CD4-positive, alpha-beta T cell treated with Interleukin-15 for 4 hours (primary cell): ENCODE measurements at places on chromosomes 5 and 9.

DNA sequence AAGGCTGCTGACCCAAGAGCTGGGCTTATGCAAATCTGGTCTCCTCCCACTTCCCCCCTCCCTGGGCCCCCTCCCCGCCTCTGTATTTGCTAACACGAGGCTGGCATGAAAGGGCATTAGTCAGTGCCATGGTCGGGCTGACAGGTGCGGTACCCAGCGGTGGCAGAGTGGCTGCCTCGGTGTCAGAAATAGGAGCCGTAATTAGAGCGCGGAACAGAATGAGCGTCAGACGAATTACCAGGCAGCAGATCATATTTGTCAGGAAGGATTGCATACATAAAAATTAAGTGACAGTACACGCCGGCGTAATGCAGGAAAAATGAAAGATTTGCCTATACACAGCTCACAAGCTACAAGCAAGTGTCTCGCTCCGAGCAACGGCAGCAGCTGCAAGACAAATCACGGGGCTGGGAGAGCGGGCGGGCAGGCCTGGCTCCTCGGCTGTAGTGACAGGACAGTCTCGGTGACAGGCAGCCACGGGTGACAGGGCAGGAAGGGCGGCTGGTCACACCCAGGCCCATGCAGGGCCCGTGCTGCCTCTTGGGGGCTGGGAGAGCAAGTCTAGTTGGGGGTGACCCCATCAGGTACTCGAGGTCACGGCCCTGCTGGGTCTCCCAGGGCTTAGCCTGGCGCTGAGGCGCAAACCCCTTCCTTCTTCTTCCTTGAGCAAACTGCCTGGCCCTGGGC is 72.4 kb downstream of the NEK6 start:
- no peak for DNase-seq

GRCh38 chr9:35526087-35526801 is 36.3 kb downstream of the RUSC2 start:
- no peak for DNase-seq

DNA sequence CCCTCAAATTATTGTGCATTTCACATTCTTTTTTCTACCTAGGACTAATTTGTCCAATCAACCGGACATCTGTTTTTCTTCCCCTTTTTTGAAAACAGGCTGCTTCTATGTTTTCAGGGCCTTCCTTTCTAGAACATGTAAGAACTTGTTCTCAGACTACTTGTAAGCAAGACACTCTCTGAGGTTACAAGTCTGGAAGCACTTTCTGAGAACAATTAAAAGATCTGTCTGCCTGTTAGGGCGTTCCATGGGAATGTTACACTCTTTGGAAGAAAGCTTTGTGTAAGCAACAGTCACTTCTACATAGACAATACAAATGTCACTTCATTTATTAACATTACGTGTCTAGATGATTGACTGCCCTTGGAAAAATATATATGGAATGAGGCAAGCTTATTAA is 50.9 kb upstream of the HSPB3 start:
- no peak for DNase-seq

DNA sequence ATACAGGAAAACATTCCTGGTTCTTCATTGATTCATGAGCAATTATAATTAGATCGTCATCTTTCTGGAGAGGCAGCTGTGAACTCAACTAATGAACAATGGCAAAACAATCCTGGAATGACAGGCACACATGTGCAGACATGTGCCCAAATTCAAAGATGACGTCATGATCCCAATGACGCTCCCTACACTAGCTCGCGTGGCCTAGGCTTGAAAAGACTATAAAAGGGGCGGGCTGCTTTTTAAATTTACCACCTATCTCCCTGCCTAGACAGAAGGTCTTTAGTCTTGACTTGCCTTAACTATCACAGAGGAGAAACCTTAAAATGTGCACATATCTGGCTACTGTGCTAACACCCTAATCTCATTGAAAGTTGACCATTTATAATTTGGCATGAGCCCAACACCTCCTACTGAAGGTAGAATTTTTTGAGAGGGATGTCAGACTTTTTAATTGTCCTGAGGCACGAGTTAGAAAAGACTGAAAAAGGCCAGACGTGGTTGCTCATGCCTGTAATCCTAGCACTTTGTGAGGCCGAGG is 88.2 kb downstream of the PRRT1B start:
- DNase-seq = no peak

- no peak for DNase-seq
These were observed 88.2 kb downstream of the NREP start for GRCh38 chr5:111668477-111669414.

GRCh38 chr5:14588145-14588544 is 6.6 kb downstream of the OTULINL start:
- DNase-seq = no peak

GRCh38 chr5:171600741-171601265 is 181.4 kb downstream of the FGF18 start:
- no peak for DNase-seq

DNA sequence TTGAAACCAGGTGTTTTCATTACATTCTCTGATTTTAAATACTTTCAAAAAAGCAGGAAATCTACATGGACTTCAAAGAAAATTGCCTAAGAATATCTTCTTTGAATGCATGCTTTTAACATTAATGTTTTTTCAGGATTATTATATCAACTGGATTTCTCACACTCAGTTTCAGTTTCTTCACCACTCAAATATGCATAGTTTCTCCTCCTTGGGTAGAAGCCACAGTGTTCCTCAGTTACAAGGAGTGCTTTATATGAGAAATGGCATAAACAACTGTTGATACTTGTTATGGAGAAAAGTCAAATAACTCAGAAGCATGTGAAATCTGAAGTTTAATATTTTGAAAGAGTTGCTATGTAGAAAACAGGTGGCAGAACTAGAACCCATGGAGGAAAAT is 196.9 kb downstream of the DMRTA1 start:
- no peak for DNase-seq

DNA sequence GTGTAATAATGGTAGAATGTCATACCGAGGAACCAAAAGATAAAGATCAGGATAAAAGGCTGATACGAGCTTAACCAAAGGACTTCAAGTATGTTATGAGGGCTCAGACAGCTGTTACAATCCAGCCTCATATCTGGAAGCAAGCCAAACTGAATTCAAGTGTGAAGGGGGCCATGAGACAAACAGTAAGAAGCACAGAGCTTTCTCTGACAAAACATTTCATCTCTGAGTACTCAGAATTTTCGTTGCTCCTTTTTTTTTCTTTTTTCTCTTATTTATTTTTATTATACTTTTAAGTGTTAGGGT is 52.9 kb upstream of the CD180 start:
- DNase-seq = no peak

DNA sequence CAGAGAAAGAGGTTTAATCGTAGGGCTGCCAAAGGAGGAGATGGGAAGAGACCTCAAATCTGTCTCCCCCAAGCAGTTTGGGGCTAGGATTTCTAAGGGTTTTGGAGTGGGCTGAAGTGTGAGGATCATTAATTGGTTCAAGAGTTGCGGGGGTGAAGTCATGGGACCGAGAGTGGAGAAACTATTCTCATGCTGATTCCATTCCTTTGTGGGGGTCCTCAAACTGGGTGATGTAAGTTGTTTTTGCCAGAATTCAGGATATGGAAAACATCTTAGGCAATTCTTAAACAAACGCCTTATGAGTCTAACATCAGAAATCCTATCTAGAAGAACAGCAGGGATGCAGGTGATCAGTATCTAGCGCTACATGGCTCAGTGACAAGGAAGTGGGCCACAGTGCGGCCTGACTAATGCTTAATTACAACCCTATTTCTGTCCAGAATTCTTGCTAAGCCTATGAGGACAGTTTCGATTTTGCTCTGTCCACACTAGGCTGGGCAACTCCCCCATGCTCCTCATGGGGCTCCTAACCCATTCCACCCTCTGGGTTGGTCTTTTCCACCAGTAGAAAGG is 27.7 kb upstream of the TRIO start:
- DNase-seq = no peak

- no peak for DNase-seq
These were observed 69.2 kb upstream of the FBXW11 start for GRCh38 chr5:172075656-172076055.

GRCh38 chr5:158483281-158483860 is 616.3 kb downstream of the EBF1 start:
- no peak for DNase-seq

GRCh38 chr9:112925058-112925641 is 34.5 kb upstream of the SLC46A2 start:
- no peak for DNase-seq

DNA sequence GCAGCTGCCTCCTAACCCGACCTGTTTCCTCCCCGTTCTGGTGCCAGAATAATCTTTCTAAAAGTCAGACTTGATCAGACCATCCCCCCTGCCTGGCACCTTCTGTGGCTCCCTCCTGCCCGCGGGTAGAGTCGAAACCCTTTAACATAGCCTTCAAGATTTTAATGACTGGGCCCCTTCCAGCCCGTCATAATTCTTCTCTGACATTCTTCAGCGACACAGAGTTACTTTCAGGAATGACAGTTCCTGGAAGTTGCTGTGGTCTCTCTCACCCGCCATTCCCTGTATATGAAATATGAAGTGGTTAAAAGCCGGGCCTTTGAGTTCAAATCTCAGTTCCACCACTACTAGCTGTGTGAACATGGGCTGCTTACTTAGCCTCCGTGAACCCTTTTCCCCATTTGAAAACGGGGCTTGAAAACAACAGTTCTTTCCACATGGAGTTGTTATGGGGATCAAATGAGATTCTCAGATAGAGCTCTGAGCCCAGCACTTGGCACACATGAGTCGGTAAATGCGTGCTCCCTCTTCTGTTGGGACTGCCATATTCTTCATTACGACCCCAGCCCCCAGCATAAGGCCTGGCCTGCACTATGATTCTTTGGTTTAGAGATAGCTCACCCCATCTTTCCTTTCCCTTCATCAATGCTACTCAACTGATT is 737 bp downstream of the NANS start:
- peak; percentile 55 for DNase-seq

DNA sequence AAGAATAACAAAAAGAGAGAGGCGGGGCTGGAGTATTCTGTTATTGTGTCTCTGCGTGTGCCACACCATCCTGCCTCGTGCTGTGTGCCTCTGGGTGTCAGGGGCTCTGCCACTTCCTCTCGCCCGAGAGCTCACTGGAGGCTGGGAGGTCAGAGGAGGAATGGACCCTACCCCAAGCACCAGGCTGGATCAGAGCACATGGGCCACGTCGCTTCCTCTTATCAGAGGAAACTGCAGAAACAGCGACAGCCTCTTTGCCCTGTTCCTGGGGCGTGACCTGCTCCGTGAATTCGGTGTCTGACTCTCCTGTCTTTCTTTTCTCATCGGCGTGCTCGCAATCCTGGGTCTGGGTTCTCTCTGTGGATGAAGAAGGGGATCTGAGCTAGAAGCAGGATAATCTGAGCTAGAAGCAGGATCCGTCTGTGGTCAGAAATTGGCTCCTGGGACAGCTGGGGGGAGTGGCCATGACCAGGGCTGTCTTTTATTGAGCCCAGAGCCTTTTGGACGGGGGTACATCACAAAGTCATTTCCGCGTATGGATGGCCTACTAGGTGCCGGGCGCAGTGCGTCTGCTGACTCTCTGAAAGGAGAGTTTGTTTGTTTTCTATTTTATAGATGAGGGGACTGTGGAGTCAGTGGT is 150.3 kb upstream of the COL5A1 start:
- no peak for DNase-seq

- peak; percentile 45 for DNase-seq
These were observed 150.8 kb downstream of the EFNA5 start for GRCh38 chr5:107519900-107520354.

- peak; percentile 34 for DNase-seq
These were observed 8.4 kb downstream of the TGFBI start for GRCh38 chr5:136037001-136037705.

- DNase-seq = no peak
These were observed 9.4 kb upstream of the RNF180 start for GRCh38 chr5:64156261-64156660.

DNA sequence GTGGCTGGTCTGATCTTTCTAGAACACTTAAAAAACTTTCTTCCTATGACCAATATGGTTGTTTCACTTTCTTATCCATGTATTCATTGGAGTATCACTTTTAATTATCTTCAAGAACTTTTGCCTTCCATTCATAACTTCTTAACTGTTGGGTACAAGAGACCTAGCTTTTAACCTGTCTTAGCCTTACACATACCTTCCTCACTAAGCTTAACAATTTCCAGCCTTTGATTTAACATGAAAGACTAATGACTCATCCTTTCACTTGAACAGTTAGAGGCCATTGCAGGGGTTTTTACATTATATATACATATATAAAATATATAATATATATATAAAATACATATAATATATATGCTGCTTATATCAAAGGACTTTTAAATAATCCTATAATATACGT is 57.9 kb downstream of the ABHD17B start:
- no peak for DNase-seq

GRCh38 chr9:16192403-16193017 is 639.7 kb downstream of the CCDC171 start:
- DNase-seq = no peak

- DNase-seq = no peak
These were observed 70.9 kb downstream of the HSPA4 start for GRCh38 chr5:133122711-133123110.

GRCh38 chr9:92381775-92382174 is 22.6 kb downstream of the OGN start:
- no peak for DNase-seq

DNA sequence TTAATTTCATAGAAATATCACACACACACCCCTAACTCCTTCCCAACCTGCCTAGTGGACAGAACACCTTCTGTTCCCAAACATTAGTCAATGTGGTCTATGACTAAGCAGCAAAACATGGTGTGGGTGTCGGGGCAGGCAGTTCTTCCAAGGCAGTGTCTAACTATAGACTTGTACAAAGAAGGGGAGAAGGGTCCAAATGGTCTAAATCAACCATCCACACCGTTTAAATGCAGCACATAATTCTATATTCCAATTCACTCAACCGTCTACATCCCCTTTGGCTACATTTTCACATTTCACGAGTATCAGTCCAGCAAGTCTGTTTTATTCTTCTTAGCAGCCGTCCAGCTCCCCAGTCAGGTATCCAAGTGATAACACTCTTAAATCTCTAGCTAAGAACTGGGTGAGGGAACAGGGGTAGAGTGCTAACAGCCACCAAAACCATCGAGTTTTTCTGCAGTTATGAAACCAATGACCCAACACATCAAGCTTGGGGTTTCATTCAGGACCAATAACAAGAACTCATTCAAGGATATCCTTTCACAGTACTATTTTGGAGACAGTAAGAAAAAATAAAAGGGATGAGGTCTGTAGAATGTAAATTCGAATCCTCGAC is 3.3 kb downstream of the ZNF608 start:
- no peak for DNase-seq

GRCh38 chr5:168316139-168316578 is 24.7 kb downstream of the WWC1 start:
- no peak for DNase-seq

DNA sequence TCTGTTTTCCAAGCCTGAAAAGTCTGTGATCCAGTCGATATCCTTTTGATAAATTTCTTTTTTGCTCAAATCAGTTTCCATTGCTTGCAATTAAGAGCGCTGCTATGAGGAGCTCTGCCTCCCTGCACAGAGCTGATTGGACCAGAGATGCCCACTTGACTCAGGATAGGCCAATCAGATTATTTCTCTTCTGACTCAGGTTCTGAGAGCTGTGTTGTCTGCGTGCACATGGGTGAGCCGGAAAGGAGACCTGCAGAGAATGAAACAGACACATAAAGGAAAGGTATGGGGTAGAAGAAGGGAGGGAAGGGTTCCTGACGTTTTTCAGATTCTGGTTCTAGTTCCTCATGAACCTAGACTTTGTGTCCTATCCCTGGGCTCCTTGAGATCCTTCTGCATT is 15.8 kb upstream of the FABP6 start:
- no peak for DNase-seq
